Islet precursor cell (in vitro differentiated cells): ENCODE measurements at places on chromosomes 3 and 15.
A peak's percentile ranks its signal among the peaks of the same experiment; 100 is the strongest.

GRCh38 chr3:184375747-184376461 is 2.1 kb downstream of the THPO start:
- DNase-seq, result peak; percentile 50

GRCh38 chr3:150504483-150504882 is 41.8 kb downstream of the SERP1 start:
- no peak for DNase-seq

DNA sequence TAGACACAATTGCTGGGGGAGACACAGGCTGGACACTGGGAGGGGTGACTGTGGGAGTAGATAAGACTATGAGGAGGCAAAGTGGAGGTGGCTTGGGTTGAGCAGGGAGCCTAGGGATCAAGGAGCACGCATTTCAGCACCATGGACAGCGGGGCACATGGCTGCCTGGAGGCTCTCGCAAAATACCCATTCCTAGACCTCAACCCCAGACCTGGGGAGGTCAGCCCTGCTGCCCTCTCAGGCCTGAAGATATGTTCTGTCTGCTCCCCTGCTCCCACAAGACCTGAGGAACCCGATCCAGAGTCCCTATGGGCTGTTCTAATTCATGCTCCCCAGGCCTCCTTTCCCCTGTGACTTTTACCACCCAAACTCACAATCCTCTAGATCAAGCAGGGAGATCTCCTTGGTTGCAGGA is 16.0 kb upstream of the CPEB1 start:
- DNase-seq, result peak; percentile 81

- no peak for DNase-seq
Observed at GRCh38 chr15:29106551-29107290, 162.9 kb downstream of the NSMCE3 start.

- peak; percentile 97 for DNase-seq
Observed at GRCh38 chr3:157785102-157785826, 282.0 kb upstream of the VEPH1 start.

- no peak for DNase-seq
Observed at GRCh38 chr15:83014205-83014653, 2.8 kb upstream of the C15orf40 start.

GRCh38 chr3:113255854-113256615 is 44.7 kb downstream of the BOC start:
- peak; percentile 23 for DNase-seq

GRCh38 chr3:115932807-115933206 is 309.5 kb downstream of the GAP43 start:
- no peak for DNase-seq

- DNase-seq, result no peak
Observed at GRCh38 chr3:17039594-17039993, 154.8 kb downstream of the PLCL2 start.

GRCh38 chr3:196968233-196969133 is at the start of gene PIGZ:
Gene PIGZ (minus strand): TSS chr3:196968833. CDS start chr3:196952031, 16,802 bp downstream.
- peak; percentile 63 for DNase-seq

DNA sequence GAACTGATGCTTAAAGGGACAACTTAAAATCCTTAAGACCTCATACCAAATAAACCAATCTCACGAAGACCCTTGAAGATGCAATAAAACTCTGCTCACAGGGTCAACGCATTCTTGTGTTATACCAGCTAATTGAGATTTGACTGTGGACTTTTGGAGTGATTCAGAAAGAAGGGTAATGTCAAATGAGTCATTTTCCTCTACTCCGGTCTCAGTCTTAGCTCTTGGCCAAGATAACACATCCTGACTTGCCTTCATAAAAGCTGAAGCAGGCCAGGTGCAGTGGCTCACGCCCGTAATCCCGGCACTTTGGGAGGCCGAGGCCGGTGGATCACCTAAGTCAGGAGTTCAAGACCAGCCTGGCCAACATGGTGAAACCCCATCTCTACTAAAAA is 3.8 kb downstream of the PKM start:
- peak; percentile 67 for DNase-seq

GRCh38 chr3:195559723-195560409 is 16.7 kb upstream of the PPP1R2 start:
- peak; percentile 61 for DNase-seq

GRCh38 chr15:47743886-47744285 is 26.6 kb downstream of the SEMA6D start:
- DNase-seq, result no peak

DNA sequence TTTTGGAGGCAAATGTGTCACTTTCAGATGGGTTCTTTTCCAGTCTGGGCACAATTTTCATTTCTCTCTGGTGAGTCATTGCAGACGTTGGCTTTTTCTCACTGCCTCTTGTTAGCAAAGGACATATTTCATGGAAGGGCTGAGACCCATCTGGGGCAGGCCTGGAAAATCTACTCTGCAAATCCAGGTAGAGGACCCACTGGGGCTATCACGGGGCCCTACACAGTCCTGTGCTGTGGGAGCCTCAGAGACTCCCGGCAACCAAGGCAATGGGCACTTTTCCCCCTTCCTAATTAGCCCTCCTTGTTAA is 58.0 kb downstream of the HRH1 start:
- no peak for DNase-seq

DNA sequence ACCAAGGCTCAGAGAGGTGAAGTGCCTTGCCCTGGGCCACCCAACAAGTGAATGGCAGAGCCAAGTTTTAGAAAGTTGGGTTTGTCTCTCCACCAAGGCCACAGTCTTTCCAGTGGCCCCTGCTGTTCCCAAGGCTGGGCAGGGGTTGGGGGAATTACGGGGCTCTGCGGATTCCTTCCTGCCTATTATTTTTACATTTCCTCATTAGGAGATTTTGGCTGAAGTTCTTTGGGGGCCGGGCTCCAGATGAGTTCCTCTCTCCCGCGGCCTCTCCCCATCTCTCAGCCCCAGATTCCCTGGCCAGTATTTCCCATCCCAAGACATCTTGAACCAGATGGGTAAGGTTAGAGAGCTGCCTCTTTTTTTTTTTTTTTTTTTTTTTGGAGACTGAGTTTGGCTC is 44.0 kb upstream of the SMAD6 start:
- no peak for DNase-seq

DNA sequence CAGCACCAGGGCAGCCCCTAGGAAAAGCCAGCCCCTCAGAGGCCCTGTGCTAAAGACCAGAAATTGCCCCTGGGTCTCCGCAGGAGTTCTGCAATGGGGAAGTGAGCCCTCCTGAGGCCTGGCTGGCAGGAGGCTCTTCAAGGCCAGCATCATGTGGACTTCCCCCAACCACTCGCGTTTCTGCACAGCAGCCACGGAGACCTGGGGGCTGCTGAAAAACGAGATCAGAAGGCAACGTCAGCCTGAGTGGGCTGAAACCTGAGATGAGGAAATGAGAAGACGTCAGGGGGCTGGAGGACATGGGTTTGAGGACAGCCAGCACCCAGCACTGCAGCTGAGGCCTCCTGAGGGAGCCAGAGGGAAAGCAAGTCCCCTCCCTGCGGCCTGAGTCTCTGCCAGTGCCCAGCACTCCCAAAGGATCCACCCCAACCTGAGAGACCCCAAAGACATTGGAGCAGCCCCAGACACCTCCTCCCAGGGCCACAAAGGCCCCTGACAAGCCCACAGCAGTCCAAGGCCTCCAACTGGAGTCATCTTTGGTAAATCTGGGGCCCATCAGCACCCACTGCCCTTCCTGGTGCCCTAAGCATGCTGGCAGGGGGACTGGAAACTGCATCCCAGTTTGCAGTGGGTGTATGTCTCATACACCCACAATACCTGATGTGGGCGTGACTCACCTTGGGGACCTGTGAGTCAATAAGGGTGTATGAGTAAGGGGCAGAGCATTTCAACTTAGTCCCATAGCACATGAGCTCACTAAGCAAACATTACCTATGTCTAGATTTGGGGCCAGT is 29.2 kb upstream of the CYP11A1 start:
- DNase-seq, result peak; percentile 80

GRCh38 chr3:42851228-42851834 is 24.3 kb downstream of the CYP8B1 start:
- peak; percentile 77 for DNase-seq

GRCh38 chr15:77702211-77702957 is 69.7 kb upstream of the LINGO1 start:
- peak; percentile 90 for DNase-seq

GRCh38 chr3:69750549-69750948 is 11.3 kb downstream of the MITF start:
- DNase-seq, result no peak

- no peak for DNase-seq
Observed at GRCh38 chr3:21326704-21327475, 424.1 kb downstream of the ZNF385D start.

DNA sequence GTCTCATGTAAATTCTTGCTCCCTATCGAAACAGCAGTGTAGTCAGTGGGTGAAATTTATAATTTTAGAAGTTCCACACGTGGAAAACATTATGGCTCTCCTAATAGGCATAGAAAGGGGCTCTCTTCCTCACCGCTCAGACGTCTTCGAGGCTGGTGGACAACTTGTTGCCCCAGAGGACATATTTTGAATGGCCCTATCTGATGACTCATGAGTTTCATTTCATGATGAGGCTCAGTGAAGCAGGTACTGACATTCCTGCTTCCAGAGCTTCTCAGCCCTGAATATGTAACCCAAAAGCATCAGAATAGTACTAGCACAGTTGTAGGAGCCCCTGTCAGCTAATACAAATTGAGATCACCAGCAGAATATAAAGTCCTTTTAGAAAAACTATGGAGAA is 117.9 kb downstream of the HERC1 start:
- DNase-seq, result no peak

DNA sequence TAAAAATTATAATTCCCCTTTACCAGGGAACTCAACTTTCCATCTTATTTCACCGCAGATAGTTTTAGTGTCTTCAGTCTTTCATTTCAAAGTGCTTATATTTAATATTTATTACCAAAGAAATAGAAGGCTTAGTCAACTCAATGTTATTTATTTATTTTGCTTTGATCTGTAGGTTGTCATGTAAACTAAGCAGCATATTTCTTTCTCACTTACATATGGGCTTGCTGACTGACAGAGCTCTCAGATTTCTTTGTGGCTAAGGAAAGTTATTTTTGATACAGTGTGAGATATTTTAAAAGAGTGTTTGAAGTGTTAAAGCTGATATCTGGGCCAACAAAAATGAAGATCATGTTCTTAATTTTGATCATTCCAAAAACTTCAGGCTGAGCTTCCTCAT is 331.4 kb downstream of the ROBO1 start:
- no peak for DNase-seq

DNA sequence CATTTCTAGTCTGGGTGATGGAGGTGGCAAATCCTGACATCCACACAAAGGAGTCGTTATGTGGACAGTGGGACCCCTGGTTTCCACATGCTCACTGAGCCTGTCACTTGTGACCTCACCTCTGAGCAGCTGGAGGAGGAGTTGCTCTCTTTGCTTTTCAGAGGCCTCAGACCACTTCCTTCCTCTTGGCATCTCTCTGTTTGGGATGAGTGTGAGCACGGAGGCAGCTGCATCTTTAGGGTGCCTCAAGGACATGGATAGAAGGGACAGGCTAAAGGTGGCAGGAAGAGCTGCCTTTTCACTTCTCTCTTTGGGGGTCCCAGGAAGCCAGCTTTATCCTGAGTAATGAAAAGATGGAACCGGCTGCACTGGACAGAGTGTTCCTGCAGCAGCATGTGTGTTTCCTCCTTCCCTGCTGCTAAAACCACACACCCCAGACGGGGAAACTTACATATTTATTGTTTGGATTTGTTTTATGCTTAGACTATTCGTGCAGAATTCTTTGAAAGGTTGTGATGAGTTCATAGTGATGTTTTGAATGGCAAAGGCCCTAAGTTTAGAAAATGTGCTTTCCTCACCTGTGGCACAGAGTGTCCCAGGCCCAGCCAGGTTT is 31.8 kb downstream of the GPR171 start:
- DNase-seq, result no peak

DNA sequence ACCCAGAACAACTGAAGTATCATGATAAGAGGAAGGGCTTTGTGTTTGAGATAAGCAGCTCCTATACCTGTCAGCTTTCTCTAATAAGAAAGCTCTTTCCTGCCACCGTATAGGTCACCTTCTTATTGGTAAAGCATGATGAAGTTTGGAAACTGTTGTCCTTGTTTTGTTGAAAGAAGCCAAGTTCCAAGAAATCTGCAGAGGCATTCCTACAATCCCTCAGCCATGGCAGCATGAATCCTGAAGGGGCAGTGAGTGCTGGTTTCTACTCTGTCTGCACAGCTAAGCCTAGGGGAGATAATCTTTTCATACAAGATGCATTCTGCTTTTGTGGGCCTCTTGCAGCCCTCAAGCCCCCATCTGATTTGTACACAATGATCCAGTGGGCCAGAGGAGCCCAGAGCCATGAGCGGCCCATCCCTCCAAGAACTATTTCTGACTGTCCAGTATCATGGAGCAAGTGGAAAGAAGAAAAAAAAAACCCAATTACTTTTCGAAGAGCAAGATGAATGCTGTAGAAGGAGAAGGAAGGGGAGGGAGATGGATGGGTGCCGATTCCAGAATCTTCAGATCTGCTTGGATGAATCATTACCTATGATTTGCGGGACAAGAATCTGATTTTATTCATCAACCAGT is 1.9 kb upstream of the THBS1 start:
- no peak for DNase-seq

DNA sequence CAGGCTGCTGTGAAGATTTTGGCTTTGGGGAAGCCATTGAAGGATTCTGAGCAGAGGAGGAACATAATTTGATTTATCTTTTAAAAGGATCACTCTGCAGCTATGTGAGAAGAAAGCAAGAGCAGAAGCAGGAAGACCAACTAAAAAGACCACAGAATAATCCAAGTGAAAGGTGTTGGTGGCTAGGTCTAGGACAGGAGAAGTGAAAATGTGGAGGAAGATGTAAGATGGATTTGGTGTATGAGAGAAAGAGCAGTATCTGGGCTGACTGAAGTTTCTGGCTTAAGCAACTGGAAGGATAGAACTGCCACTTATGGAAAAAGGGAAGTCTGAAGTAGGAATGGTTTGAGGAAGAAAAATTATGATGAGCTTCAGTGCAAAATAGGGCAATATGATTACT is 62.0 kb downstream of the SFMBT1 start:
- DNase-seq, result no peak

- no peak for DNase-seq
Observed at GRCh38 chr3:61466357-61466756, 95.0 kb upstream of the PTPRG start.

- no peak for DNase-seq
Observed at GRCh38 chr3:66554178-66554577, 53.4 kb upstream of the LRIG1 start.

DNA sequence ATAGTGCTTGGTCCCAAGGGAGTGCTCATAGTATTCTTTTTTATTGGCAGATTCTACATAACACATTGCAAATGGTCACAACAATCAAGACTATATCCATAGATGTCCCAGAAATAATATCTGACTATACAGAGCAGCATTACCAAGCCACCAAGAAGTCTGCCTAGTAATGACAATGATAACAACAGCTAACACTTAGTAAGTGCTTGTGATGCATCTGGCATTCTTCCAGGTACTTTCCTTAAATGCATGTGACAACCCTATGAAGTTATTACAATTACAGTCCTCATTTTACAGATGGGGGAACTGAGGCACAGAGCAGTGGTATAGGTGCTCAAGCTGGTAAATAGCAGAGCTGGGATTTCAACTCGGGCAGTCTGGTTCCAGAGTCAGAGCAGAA is 49.6 kb upstream of the ICE2 start:
- no peak for DNase-seq

DNA sequence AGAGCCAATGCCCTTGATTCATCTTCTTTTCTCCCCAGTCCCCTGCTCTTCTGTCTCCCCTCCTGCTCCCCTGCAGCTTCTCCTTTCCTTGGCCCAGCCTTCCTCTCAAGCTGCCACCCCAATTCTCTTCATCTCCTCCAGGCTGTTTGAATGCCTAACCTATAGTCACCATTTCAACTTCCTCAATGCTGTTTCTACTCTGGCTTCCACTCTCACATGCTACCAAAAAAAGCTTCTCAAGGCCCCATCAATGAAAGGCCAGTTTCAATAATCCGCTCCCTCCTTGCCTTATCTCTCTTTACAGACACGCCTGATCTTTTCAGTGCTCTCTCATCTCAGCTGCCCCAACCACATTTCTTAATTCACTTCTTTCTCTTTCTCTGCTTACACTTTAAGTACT is 212.2 kb upstream of the GPR149 start:
- DNase-seq, result no peak
